ENCODE measurements at places on chromosomes 16 and 17. TPM values are rescaled to one million over a fixed set of nuclear protein-coding genes. Genes with fewer than 3 reads are reported as not detected.

- DNase-seq = no peak
Observed at GRCh38 chr16:69350536-69351133, 951 bp downstream of the TMED6 start.

GRCh38 chr17:185445-186138 is 4.1 kb upstream of the DOC2B start:
- DNase-seq = no peak

GRCh38 chr17:77615703-77616253 is 342.7 kb upstream of the TNRC6C start:
- DNase-seq = no peak

DNA sequence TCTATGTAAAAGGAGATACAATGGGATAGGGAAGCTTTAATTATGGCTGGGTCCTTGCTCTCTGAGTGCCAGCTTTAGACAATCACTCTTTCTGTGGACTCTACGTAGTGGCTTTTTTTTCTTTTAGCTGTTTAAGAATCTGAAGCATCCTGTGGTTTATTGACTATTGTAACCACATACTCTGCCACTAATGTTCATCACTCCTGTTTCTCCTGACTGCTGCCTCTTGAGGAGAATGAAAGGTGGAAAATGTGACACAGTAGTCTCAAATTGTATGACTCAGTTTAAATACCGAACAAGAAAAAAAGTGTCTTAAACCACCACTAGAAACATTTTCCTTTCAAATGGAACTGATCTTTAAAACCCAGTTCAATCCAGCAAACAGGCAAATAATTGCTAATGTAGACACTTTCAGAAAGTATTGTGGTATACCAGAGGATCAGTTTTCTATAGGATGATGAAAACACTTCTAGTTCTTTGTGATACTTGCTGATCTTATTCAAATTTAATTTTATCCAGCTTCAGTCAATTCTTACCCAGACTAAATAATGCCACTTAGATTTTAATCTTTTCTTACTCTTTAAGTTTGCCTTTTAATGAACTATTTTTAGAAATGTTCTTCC is 302.7 kb upstream of the PMFBP1 start:
- DNase-seq = no peak

GRCh38 chr17:61634942-61635538 is 44.0 kb upstream of the NACA2 start:
- DNase-seq = no peak

DNA sequence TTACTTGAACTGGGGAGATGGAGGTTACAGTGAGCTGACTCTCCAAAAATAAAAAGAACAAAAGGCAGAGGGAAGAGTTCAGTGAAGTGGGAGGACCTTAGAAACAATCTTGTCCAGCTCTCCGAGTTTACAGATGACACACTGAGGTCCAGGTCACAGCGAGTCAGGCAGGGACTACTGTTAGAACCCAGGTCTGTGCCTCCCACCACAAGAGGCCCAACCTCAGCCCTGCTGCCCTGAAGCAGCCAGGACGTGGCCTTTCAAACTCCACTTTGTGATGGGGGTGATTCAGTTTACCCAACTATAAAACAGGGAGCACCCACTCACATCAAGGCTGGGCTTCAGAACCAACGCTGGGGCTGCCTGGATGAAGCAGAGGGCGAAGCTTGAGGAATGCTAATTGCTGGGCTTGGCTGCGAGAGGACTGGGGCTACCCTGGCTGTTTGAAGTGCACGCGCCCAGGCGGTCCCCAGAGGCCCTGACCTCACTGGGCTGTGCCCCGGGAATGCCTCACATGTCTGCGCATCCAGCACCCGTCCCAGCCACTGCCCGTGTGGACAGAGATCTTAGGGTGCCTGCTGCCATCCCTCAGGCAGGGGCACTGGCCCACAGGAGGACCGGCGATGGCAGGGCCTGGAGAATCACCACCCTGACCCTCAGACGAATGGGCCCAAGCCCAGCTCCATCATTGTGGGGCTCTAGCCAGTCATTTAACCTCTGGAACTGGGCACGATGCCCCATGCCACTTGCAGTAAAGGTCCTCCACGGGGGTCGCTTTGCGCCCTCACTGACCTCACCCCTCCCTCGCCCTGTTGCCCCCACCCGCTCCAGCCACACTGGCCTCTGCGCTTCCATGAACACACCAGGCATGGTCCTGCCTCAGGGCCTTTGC is 11.4 kb downstream of the SLC5A10 start:
- DNase-seq = no peak

GRCh38 chr17:12815642-12816141 is 26.4 kb downstream of the ARHGAP44 start:
- DNase-seq = no peak

DNA sequence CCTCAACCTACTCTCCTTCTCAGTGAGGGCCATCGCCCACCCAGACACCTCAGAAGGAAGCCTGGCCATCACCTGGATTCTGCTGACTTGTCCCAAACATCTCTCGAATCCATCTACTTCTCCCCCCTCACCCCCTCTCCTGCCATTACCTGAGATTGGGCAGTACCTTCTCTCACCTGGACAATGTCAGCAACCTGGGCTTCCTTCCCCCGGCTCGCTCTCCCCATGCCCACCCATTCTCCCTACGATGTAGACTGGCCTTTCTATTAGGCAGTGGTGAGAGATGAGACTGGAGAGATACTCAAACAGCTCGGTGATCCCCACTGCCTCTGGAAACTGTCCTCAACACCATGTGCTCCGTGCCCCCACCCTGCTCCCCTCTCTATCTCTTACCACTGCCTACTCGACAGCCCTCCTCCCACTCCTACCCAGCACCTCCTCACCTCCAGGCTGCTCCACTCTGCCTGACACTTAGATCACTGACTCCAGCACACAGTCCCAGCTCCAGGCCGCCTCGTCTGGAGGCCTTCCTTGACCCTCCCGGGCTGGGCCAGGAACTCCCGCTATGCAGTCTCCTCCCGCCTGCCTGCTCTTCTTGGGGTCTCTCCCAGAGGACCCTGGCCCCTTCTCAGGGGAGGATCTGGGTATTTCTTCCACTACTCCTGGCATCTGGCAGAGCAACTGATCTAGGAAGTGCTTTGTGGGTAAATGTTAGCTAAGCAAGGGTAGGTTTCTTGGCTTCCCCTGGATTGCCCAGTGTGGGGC is 235.8 kb upstream of the NLRP1 start:
- DNase-seq = no peak

DNA sequence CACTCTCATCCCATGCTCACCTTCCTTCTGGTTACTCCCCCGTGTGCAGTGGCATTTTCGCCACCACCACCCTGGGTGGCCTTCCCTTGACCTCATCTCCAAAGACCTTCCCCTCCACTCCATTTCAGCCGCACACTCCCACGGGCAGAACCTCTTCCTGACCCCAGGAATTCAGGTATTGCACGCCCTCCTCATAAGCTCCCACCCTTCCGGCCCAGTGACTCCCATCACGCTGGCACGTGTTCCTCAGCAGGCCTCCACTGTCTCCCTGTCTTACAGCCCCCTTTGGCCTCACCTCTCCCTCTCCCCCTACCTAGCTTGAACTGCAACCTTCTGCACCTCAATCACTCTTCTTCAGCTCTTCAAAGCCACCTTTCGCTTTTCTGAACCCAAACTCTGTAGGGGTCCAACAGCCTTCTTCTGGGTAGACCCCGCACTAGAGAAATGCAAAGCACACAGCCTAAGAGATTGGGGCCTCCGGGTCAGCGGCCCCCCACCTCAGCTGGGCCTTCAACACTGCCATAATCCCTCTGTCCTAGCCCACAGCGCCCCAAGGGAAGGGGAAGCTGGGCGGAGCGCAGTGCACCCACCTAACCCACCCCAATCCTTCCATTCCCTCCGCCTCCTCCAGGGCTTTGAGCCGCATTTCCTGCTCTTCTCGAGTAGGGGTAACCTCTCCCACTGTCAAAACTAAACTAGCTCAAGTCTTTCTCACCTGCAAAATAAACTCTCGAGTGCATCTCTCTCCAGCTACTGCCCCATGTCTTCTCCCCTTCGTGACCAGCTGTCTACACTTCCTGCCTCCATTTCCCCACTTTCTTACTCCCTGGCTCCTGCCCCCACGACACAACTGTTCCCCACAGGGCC is 1.7 kb upstream of the TMEM97 start:
- no peak for DNase-seq

DNA sequence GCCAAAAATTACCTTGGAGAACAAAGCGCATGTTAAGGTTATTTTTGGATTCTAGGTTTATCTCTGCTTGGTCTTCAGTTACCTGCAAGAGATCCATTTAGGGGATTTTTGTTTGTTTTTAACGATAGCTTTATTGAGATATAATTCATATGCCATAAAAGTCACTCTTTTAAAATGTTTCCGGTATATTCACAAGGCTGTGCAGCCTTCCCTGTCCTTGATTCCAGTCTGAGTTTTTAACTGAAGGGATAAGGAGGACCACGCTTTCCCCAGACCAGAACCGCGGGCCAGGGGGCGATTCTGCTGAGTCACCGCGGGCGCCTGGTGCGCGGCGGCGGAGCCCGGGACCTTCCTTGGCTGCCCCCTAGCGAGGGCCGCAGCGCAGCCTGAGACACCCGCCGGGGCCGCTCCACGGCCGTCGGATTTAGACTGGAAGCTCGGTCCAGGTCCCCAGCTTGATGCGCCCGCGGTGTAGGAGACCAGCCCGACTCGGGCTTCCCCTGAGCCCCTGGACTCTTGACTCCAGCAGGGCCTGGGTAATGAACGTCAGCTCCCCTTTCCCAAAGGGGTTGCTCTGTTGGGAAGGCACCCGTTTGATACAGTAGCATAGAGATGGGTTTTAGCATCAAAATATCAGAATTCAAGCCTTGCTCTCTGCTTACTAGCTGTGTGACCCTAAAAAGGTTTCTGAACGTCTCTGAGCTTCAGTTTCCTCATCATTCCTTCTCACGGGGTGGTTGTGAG is 50.0 kb upstream of the STH start:
- peak; percentile 84 for DNase-seq

DNA sequence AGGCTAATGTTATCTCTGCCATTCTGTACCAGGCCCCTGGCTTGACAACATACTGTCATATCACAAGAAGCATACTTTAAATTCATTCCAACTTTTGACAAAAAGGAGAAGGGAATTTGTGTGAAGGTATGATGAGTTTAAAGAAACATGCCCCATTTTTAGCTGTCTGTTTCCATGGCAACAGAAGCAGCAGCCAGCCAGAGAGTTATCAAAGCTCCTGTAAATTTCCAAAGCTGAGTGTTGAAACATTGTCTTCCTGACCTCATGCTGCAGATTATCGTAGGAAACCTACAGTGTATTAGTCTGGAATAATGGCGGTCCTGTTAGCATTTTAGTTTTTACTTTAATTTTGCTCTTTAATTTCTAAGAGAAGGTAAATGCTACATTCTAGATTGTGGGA is 124.9 kb downstream of the MRTFB start:
- no peak for DNase-seq

- DNase-seq = no peak
Observed at GRCh38 chr16:11757671-11758545, 15.3 kb upstream of the TXNDC11 start.

DNA sequence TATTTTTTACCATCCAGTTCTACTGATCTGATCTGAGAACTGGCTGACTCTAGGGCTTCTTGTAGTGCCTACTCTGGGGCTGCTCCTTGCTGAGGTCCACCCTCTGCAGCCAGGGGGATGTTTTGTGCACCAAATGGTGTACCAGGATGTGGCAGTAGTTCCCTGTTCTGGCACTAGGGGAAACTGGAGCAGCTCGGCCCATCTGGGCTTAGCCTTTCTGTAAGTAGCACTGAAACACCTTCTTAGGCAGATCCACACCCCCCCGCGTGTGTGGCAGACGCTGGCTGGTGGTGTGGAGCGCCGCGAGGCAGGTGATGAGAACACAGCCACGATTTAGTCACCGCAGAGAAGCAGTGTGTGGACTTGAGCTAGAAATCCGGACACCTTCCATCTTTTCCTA is 17.0 kb downstream of the DUSP14 start:
- DNase-seq = peak; percentile 72

DNA sequence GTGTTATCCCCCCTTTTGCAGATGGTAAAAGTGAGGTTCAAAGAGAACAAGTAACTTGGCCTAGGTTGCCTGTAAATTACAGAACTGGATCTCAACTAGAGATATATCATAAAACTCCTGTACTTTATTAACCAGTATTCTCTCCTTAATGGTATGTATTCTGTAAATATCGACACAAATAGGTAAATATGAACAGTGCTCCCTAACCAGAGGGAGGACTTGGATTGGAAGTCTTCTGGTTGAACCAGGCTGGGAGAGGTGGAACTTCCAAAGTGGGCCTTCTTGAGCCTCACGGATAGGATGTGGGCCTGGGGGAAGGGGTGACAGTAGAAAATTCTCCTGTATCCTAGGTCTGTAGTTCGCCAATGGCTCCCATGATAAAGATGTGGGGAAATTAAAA is 7.7 kb downstream of the STAT5A start:
- no peak for DNase-seq

DNA sequence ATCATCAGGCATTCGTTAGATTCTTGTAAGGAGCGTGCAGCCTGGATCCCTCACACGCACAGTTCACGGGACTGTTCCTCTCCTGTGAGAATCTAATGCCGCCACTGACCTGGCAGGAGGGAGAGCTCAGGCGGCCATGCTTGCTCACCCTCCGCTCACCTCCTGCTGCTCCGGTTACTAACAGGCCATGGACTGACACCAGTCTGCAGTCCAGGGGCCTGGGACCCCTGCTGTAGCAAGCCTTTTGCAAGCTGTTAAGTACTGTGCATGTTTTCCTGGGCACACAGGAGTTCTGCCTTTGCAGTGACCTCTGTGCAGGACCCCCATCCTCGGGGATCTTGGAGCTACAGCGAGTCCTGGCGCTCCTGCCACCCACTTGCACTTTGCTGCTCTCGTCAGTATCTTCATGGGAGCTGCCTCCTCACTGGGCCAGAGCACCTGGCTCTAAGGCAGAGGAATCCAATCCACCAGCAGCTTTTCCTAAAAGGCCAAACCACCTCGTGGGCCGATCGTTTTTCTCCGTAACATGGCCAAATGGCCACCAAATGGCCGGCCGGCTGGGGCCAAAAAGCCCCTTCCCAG is 230.6 kb downstream of the FOXL1 start:
- no peak for DNase-seq

DNA sequence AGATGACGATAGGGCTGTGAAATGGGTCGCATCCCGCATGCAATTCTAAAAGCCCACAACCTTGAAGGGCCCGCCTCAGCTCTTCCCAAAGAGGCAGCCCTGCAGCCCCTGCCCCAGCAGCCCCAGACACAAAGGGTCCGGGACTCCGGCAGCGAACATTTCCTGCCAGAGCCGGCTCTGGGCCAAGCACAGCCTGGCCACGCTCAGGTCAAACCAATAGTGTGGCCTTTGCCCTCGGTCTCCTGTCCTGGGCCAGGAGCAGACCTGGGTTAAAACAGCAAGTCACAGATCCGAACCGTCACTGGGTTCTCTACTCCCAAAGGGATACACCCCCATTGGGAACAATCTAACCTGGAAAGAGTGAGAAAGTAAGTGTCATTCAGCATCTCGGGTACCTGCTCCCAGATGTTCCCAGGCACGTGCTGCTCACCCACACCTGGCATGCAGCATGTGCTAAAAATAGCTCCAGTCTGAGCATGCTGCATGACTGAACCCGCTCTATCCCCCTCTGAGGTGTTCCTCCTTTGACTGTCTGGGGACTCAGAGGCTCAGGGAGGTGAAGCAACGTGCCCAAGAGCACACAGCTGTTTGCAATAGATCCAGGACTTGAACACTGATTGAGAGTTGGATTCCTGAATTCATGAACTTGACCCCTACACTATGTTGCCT is 22.2 kb upstream of the ATP2A3 start:
- DNase-seq = no peak

The CD300E gene
- not detected for total RNA-seq

The TP53I13 gene
- total RNA-seq = 14.3 TPM

The GPR142 gene
- 20.7 TPM for total RNA-seq

The CES4A gene
- 3.6 TPM for total RNA-seq

The DOC2B gene
- total RNA-seq = 109 TPM

The CA10 gene
- 1.3 TPM for total RNA-seq

The TRAF7 gene
- total RNA-seq = 74.8 TPM

The SDR42E1 gene
- 0.20 TPM for total RNA-seq

The RAB40B gene
- total RNA-seq = 14.6 TPM

The FA2H gene
- not detected for total RNA-seq

The IL21R gene
- 0.86 TPM for total RNA-seq

The CREBBP gene
- 96.9 TPM for total RNA-seq
